ENCODE measurements at places on chromosomes 13 and 19. TPM values are rescaled to one million over a fixed set of nuclear protein-coding genes. Genes with fewer than 3 reads are reported as not detected.

DNA sequence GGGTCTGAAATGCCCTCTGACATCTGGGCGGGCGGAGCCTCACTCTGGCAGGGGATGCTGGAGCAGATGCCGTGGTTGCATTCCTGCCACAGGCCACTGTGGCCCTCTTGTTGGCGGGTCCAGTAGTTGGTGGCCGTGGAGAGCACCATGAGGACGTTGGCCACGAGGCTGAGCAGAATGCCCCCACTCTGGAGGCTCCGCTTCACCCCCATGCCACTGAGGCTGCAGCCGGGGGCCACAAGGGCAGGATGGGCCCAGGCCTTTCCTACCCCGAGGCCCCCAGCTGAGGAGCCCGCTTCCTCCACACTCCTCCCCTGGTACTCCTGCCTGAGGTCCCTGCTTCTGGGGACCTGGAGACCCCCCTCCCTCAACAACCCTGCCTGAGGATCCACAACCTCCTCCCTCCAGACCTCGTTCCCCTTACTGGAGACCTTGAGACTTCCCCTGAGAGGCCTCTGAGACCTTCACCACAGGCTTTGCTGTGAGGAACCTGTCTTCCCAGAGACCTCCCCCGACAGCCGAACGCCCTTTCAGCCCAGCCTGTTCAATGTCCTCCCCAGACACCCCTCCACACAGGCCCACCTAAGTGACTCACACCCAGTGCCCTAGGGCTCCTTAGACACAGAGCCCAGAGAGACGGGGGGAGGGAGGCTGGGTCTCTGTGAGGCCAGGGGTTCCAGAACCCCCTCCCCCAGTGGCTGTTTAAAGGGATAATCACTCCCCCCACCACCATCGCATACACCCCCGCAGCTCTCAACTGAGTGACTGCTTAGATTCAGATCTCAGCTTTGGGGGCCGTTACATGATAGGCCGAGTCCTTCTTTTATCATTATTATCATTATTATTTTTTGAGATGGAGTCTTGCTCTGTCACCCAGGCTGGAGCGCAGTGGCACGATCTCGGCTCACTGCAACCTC, at the start of gene CLDND2:
Gene CLDND2, minus strand, starts transcription at position 638 of the 917 bp plus-strand sequence. Its CDS starts 426 bp downstream, at position 212.
- DNase-seq = no peak

- DNase-seq = no peak
Observed at GRCh38 chr19:1223018-1223855, 14.6 kb downstream of the CBARP start.

DNA sequence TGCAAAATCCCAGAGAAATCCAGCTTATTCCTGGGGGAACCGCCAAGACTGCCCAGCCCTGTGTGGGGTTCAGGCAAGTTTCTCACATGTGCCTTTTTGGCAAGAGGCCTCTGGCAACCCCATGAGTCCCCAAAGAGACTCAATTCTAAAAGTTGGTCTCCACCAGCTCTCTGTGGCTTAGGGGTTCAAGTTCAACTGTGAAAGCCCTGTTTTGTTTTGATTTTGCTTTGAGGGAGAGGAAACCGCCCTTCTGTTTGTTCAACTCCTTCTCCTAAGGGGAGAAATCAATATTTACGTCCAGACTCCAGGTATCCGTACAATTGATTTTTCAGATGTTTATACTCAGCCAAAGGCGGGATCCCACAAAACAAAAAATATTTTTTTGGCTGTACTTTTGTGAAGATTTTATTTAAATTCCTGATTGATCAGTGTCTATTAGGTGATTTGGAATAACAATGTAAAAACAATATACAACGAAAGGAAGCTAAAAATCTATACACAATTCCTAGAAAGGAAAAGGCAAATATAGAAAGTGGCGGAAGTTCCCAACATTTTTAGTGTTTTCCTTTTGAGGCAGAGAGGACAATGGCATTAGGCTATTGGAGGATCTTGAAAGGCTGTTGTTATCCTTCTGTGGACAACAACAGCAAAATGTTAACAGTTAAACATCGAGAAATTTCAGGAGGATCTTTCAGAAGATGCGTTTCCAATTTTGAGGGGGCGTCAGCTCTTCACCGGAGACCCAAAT, 583 bp upstream of the LDLR start:
- DNase-seq = no peak

GRCh38 chr19:45154064-45154827, 6.5 kb downstream of the NKPD1 start:
- DNase-seq = no peak

DNA sequence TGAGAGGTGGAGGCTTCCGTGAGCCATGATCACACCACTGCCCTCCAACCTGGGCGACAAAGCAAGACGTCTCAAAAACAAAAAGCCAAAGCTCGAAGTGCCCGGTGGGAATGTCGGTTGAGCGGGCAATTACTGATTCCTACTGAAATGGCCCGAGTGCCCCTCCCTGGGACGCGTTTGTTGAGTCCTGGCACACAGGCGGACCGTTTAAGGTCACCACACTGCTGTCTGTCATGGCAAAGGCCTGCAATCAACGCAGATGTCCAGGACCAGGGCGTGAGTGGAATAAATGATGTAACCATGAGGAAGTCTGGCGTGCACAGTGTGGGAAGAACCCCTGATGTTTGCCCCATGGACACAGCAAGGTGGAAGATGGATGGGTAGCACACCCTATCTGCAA, 19.2 kb upstream of the C2CD4C start:
- no peak for DNase-seq

DNA sequence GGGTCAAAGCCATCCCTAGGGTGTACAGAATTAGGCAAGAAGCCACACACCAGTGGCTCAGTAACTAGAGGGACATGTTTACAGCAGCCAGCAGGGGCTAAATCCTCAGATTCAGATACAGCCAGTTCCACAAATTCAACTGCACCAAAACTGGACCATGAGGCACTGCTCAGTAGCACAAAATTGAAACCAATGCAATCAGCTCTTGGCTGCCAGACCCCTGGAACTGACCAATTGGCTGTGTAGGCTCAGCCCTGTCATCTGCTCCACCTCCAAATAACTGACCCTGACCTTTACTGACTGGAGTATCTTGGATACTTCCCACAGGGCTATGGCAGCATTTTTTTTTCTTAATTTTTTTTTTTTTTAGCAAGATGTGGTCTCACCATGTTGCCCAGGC, 226.5 kb downstream of the FOXO1 start:
- no peak for DNase-seq

GRCh38 chr19:58554494-58555368, at the start of gene CHMP2A:
Gene CHMP2A, minus strand, starts transcription at chr19:58555105. Its CDS starts 893 bp downstream, at chr19:58554212.
- peak; percentile 99 for DNase-seq

Gene ZNF229
- 1.4 TPM for total RNA-seq

Gene PROZ
- total RNA-seq = not detected

- DNase-seq = peak; percentile 73
Observed at GRCh38 chr19:46297700-46298478, 1.0 kb downstream of the HIF3A start.

GRCh38 chr13:33033051-33033812, 17.0 kb downstream of the KL start:
- no peak for DNase-seq

Gene TEKTIP1
- 3.2 TPM for total RNA-seq

Gene RDH8
- not detected for total RNA-seq

GRCh38 chr13:111122056-111122455, 6.9 kb downstream of the ARHGEF7 start:
- no peak for DNase-seq

Gene NR1H2
- 69.7 TPM for total RNA-seq

DNA sequence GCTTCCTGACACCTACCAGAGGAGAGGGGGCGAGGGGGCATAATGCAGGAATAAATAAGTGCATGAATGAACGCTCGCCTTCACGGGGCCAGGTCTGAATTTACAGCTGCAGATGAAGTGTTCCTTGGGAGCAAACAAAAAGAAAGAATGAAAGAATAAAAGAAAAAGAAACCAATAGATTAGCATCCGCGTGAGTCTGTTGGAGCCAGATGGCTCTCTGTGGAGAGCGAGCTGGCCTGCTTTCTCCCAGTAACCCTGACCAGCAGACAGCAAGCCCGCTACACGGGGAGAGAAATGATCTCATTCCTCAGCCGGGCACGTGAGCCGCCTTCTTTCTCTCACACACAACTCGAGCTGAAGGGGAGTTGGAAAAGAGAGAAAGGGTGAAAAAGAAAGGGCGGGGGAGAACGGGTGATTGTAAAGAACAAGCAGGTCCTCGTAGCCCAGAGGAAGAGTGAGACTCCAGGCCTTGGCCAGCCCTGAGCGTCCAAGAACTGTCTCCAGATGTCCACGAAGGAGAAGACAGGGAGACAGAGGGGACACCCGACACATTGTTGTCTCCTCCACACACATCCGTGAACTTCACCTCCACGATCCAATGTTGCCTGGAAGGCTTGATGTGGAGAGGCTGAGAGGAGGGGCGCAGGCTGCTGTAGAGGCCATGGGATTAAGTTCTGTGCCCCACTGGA, 81.4 kb downstream of the RNASEH2B start:
- DNase-seq = peak; percentile 48

GRCh38 chr13:35557475-35557874, 81.0 kb upstream of the MAB21L1 start:
- no peak for DNase-seq

- no peak for DNase-seq
Observed at GRCh38 chr13:46367617-46368327, 19.3 kb downstream of the RUBCNL start.

DNA sequence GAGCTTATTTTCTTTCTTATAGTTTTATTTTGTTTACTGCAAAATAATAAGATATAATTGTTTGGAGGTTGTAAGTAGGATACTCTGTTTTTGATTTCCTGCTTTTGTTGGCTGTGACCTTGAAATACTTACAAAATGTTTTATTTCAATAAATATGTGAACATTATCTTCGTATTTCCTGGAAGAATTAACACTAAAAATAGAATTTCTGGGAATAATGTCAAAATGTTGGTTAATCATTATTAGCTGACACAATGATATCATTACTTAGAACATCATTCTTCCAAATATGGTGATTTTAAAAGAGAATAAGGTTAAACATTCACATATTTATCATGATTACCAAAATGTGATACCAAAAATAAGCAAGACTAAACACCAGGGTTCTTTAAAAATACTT, 1148.6 kb upstream of the PRR20A start:
- DNase-seq = no peak

Gene LYPD5
- 3.9 TPM for total RNA-seq

DNA sequence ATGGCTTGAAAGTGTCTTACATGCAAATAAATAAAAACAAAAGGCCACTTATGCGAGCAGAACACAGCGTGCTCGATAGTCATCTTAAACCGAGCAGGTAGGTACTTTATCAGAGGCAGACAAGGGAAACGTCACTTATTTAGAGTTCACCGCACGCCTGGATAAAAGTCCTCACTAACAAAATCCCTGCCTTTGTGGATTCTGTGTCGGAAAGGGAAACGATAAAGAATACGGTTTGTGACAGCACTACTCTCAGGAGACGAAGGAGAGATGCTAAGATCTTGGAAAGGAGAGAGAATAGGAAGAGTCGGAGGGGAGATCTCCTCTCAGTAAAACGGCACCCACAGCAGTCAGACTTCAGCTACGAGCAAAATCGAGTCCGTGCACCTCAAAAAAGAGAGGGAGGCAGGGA, 581 bp downstream of the RCBTB1 start:
- peak; percentile 7 for DNase-seq

DNA sequence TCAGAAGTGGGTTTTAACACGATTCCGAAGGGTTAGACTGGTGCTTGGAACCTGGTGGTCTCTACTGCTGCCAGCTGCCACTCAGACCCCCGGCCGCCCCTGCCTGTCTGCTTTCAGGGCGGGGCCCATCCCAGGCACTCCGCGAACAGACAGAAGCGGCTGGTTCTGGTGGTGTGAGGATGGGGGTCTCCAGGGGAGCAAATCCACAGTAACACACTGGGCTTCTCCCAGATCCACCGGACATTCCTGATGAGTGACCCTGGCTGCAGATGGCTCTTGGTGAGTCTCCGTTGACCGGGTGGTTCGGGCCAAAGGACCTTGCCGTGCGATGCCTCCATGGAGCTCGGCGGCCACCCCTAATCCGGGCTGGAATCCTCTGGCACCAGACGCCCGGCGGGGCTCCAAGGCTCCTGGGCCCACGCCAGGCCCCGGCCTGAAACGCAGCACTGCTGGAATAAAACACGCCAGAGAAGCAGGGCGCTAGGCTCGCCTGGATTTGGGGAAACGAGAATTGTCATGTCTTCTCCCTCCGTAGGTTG, 2.1 kb upstream of the PTBP1 start:
- peak; percentile 45 for DNase-seq

Gene PDCD5
- 69.4 TPM for total RNA-seq

- DNase-seq = peak; percentile 44
Observed at GRCh38 chr19:42443944-42444398, 1.2 kb upstream of the CXCL17 start.

DNA sequence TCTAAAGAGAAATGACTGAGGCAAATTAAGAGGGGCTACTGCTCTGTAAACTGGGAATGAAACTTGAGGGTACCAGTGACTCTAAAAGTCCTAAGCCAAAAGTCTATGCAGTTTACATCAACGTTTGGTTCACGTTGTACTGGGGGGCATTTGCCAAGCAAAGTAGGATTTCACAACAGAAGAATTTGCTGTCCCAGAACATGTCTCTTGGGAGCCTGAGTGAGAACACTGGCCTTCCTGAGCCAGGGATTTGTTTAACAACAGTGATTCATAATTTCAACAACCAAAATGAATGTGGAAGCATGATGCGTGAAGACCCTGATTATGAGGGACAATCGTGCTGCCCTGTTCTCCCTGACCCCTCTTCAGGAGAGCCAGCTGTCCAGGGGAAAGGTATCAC, 178.0 kb downstream of the OXGR1 start:
- no peak for DNase-seq

DNA sequence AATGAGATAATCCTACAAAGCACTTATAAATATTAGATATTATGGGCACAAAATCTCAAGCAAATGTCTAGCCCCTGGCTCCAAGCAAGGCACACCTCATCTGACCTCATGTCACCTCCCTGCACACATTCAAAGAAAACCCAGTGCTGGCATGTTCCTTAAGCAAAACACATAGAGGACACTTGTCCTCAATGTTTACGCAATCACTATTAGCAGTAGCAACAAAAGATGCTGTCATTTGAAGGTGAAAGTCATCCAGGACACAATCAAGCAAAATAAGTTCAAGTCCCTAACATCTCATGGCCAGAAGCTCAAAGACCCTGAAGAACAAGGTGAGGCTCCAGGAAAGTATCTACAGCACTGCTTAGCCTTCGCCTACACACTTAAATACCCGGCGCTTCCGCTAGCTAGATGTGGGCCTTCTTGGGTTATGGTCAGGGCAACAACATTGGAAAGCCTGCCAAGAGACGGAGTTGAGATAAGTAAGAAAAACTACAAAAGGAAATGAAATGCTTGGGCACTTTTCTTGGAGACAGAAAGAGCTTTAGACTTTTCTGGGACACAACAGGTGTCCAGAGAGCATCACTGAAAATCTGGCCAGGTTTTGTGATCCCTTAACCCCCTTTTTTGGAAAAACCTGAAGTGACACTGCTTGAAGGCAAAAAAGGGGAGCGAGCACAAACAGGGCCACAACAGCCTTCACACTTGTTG, 85.7 kb downstream of the FOXO1 start:
- DNase-seq = no peak

DNA sequence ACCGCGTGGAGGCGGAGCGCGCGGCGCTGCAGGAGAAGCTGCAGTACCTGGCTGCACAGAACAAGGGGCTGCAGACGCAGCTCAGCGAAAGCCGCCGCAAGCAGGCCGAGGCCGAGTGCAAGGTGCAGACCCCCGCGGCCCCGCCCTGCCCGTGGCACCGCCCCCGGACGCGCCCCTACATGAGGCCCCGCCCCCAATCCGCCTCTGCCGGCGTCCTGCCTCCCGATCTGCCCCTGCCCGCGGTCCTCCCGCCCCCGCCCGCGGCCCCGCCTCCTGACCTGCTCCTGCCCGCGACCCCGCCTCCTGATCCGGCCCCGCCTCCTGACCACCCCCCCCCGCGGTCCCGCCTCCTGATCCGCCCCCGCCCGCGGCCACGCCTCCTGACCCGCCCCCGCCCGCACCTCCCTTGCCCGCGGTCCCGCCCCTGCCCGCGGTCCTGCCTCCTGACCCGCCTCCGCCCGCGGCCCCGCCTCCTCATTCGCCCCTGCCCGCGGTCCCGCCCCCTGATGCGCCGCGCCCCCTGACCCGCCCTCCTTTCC, 11.7 kb downstream of the PRR36 start:
- DNase-seq = peak; percentile 87
